ENCODE measurements at places on chromosomes 6 and 20.

DNA sequence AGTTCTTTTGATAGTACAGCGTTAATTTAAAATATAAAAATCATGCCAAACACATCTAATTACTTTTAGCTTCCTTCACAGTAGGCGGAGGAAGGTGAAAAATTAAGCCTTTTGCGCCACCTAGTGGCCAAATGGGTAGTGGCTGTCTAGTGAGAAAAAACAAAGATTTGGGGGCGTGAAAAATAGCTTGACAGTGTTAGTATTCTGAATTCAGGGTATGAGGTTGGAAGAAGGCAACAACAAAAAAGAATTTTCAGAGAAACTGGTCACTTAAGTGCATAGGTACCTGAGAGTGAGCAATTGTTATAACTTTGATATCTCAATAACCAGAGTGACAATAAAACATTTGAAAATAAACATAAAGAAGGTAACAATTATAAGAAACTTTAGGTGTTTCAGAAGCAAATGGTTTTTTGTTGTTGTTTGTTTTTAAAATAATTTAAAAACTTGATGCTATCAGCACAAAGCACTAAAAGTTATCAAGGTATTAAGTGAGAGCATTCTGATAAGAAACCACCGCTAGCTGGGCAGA lies 14.3 kb downstream of the PSMB9 start:
- DNase-seq, result peak; percentile 83

DNA sequence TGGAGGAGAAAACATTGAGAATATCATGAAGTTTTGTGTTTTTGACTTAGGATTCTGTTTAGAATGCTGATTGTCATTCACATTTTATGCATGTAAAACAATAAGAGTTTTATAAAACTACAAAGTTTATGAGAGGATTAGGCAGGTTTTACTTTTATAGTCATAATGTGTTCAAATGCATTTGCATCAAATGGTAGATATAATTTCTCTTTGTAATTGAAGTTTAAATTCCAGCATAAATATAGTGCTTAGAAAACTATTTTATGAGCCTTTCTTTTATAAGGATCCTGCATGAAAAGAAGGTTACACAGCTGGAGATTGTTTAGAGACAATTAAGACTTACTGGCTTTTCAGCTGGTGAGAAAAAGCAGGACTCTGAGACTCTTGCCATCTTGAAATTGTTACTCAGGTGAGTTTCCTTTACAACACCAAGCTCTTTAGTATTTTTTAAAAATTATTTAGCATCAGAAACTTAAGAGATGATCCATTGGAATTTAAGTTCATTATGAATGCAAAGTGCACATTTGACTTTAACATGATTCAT lies 157.1 kb upstream of the MAN1A1 start:
- no peak for DNase-seq

DNA sequence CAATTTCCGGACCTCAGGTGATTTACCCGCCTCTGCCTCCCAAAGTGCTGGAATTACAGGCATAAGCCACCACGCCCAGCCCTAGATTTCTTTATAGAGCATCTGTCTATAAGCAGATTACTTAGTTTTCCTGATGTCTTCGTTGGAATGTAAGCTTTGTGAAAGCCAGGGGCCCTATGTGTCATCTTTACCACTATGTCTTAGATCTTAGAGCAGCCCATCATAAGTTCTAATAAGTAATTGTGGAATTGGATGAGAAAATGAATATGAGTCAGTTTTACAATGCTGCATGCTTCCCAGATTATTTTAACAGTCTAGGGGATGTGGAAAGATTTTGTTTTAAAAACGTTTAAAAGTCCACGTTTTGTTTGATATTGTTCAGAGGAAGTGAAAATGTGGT lies 9.1 kb upstream of the ZBTB2 start:
- DNase-seq, result no peak

GRCh38 chr6:137475103-137475502 lies 19.1 kb downstream of the OLIG3 start:
- DNase-seq, result no peak

DNA sequence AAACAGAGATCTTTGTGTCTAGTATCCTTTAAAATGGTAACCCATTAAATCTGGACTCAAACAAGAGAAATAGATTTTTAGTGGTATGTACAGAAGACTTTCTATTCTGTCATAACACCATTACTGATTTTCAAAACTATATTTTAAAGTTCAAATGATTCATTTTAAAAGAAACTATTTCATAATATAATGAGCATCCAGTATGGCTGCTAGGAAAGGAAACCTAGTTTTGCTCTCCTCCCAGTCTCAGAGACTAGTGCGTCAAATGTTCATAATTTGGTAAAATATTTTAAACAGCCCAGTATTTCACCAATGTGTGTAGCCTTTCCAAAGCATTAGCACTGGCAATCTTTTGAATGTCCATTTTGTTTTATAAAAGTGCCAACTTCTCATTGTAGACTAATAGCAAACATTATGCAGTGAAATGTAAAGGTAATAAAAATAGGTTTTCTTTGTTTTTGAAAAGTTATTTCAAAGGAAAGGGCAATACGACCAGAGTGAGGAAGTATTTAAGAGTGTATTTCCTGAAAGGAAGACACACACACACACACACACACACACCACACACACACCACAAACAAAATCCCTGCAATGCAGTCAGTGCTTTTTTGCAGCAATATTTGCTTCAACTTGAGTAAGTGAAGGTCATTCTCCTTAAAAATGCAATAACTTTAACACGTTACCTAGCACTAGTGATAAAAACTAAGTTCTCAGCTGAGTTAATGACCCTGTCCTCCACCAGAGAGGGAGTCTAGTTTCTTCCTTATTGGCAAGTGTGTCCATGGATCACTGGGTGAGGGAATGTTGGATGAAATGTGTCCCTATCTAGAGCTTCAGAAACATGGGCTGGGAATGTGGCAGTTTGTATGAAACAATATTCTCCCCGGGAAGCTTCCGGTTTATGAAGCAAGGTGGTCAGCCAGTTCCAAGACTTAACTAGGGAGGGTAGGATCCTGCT lies 4.6 kb downstream of the PPP1R3G start:
- DNase-seq, result no peak

- DNase-seq, result peak; percentile 20
Observed at GRCh38 chr6:52663120-52663935, 7.6 kb upstream of the TMEM14A start.

DNA sequence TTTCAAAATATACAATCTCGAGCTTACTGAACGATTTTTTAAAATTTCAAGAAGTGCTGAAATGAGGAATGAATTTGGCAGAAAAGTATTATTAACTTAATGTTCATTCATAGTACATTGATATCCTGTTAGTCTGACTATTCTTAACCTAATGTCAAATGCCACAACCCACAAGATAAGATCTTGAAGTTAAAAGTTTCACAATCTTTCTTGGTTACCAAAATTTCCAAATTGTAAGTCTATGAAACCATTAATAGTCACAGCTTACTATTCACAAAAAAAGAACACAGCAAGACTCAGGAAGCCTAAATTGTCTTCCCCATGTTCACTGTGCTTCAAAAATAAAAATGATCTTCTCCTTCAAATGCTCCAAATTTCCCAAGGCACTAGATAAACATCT lies 71.3 kb downstream of the HACE1 start:
- DNase-seq, result no peak

GRCh38 chr6:152879681-152880080 lies 103.2 kb downstream of the FBXO5 start:
- DNase-seq, result no peak

DNA sequence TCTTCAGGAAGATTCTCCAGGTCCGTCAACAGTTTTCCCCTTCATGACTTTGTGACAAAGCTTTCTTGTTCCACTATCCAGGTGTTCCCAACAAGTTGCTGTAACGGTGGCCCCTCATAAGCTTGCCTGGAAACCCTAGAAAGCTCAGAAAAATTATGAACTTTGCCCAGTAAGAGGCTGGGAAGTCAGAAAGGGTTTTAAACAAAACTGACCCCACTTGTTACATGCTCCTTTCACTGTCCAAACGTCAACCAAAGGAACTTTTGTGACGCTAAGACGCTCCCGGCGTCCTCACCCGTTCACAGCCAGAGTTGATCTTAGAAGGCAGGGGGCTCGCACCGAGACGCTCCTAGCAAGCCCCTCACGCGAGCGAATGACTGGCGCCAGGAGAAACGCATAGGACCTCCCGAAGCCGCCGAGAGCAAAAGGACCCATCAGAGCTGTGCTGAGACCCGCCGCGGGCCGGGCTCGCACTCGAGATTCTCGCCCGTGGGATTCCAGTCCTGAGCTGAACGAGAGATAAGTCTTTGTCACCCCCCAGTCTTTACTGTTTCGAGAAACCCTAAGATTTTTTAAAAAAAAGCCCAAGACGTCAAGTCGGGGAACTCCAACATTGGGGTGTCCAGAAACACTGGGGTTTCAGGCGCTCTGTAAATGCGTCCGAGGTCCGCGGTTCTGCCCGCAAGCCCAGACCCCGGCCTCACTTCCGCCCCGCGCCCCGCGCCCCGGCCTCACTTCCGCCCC lies 544 bp upstream of the ACAT2 start:
- no peak for DNase-seq

- DNase-seq, result no peak
Observed at GRCh38 chr6:106527117-106527516, 102.2 kb downstream of the RTN4IP1 start.

DNA sequence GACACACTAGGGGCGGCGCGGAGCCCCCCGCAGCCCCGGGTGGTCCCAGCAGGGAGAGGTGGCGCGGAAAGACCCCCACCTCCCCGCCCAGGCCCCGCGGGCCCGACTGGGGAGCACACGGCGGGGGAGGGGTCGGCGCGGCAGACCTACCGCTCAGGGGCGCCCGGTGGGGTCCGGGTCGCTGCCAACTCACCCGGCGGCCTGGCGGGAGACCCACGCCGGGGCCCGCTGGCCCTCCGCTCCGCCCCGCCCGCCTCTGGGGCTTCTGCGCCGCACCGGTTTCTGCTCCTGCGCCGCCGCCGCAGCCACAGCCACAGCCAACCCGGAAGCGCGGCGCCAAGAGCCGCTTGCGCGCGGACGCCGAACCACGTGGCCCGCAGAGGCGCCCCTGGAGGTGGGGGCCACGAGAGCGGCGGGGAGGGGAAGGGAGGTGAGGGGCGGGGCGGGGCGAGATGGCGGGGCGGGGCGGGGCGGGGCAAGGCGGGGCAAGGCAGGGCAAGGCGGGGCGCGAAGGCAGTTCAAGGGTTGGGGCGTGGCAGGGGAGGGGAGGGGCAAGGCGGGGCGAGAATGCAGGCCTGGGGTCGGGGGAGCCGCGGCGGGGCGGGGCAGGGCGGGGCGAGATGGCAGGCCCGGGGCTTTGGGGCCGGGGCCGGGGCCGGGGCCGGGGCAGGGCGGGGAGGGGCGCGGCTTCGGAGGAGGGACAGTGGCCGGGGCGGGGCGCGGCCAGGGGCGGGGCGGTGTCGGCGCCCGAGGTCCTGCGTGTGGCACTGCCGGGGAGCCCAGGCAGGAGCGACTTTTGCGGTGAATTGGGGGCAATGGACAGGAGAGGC lies at the start of gene ZBTB24:
ZBTB24 (minus strand) TSS at position 315 of the 830 bp plus-strand sequence. CDS start 1,193 bp downstream, outside the sequence.
- DNase-seq, result peak; percentile 92

GRCh38 chr20:760751-761417 lies 7.4 kb downstream of the SLC52A3 start:
- peak; percentile 31 for DNase-seq

DNA sequence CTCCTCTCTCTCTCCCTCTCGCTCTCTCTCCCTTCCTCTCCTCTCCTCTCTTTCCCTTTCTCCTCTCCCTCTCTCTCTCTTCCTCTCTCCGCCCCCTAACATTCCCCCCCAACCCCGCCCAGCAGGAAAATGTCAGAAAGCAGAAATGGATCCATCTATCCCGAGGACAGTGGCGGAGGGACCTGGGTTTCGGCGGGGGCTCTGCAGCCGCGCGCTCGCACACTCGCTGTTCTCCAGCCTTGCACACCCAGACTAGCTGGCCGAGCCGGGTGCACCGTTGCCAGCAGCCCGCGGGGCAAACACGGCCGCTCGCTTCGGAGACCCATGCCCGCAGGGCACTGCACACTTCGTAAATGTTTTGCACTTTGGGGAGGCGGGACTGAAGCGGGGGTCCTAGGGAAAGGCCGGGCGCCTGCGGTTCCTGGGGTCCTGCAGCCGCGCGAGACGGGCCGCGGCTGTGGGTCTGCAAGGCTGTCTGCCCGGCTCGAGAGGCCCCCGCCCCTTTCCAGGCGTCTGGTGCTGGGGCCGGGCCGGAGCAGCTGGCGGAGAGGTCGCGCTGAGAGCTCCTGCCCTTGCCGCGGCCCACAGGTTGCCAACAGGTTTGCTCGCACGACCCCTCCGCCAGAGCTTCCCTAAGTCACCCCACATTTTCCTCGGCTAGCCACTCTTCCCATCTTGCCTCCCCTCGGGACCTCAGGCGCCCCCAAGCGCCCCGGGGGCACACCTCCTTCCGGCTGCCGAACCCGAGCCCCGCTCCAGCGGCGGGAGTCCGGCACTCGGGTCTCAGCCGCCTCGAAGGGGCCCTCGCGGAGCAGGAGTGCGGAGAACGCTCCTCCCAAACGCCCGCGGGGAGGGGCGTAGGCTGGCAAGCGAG lies 818 bp upstream of the MDGA1 start:
- DNase-seq, result peak; percentile 51

GRCh38 chr6:39907871-39908575 lies 26.2 kb downstream of the MOCS1 start:
- DNase-seq, result no peak

- no peak for DNase-seq
Observed at GRCh38 chr6:129552413-129552812, 157.6 kb downstream of the ARHGAP18 start.

DNA sequence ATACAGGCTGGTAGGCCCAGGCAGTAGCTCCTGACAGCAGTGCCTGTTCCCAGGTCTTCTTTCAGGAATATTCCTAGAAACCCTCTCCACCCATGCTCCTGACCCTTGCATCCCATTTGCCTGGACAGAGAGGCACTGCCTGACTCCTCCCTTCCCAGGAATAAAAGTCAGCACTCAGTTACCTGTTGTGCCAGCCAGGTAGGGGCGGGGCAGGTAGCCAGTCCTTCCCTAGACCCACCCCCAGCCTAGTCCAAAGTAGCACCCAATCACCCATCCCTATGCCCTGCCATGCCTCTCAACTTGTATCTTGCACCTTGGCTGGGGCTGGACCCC lies 129.9 kb downstream of the MRPL14 start:
- no peak for DNase-seq

- no peak for DNase-seq
Observed at GRCh38 chr20:44629542-44629941, 22.0 kb downstream of the ADA start.

GRCh38 chr20:38342216-38342615 lies 4.1 kb upstream of the LBP start:
- no peak for DNase-seq

GRCh38 chr20:1538655-1539054 lies 18.9 kb downstream of the SIRPD start:
- DNase-seq, result no peak

- no peak for DNase-seq
Observed at GRCh38 chr20:32603046-32603726, 18.1 kb upstream of the NOL4L start.

DNA sequence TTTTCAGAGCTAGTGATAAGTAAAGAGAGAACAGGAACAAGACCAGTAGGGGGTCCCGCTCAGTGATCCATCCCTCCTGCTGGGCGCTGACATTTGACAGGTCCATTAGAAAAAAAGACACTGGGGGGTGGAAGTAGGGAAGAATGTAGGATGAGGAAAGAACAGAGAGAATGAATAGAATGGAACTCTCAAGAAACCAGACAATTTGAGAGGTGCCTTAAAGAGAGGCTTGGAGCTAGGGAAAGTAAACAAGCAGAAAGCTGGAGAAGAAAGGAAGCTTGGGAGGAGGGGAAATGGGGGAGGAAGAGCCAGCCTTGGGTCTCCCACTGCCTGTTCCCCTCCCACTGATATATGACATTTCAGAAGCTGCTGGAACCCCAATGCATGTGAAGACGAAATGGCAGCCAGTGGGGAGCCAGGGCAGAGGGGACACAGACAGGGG lies 8.4 kb downstream of the GABBR1 start:
- DNase-seq, result no peak

- DNase-seq, result no peak
Observed at GRCh38 chr6:63572747-63573075, 431 bp downstream of the LOC128125822 start.

- DNase-seq, result peak; percentile 73
Observed at GRCh38 chr6:16761471-16762267, 409 bp upstream of the ATXN1 start.

Measured in T-helper 17 cell (primary cell).